Right kidney (tissue), 9 donors: ENCODE measurements at places on chromosomes 1 and 21.

GRCh38 chr21:14572204-14572780 is 26.2 kb upstream of the SAMSN1 start:
- no peak for DNase-seq

DNA sequence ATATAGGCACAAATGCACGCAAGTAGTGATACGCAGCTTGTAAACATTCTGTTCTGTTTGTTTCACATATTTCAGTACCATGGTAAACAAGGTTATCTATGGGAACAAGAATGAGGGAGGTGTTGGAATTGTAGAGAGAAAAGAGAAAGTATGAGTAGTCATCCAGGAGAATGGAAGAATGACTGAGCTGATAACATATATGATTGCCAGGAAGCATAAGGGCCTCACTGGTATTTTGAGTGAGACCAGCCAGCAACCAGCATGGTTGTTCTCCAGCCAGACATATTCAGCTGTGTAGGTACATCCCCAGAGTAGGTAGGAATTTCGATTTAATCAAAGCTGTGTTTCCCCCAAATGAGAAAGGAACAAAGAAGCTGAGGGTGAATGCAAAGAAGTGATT is 58.9 kb upstream of the ARTN start:
- no peak for DNase-seq

GRCh38 chr1:103362348-103363007 is 163.0 kb upstream of the RNPC3 start:
- no peak for DNase-seq

GRCh38 chr1:11948822-11949458 is 14.4 kb downstream of the PLOD1 start:
- no peak for DNase-seq

GRCh38 chr1:204262506-204263253 is 48.9 kb upstream of the GOLT1A start:
- no peak for DNase-seq

DNA sequence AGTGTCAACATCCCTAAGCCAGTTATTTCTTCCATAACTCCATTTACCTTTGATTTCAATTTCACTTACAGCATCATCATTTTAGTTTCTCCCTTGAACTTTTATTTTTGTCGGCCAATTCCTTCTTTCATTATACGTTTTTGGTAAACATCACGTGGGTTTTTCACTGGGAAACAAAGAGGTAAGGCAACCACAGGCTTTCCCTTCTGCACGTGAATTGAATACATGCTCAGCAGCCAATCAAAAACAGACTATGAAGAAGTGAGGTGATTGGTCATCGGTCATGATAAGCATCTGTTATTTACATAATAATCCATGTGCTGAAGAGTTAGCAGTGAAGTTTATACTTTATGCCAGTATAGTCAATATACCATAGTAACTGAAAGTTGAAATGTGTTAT is 98.7 kb downstream of the NCAM2 start:
- DNase-seq: no peak

DNA sequence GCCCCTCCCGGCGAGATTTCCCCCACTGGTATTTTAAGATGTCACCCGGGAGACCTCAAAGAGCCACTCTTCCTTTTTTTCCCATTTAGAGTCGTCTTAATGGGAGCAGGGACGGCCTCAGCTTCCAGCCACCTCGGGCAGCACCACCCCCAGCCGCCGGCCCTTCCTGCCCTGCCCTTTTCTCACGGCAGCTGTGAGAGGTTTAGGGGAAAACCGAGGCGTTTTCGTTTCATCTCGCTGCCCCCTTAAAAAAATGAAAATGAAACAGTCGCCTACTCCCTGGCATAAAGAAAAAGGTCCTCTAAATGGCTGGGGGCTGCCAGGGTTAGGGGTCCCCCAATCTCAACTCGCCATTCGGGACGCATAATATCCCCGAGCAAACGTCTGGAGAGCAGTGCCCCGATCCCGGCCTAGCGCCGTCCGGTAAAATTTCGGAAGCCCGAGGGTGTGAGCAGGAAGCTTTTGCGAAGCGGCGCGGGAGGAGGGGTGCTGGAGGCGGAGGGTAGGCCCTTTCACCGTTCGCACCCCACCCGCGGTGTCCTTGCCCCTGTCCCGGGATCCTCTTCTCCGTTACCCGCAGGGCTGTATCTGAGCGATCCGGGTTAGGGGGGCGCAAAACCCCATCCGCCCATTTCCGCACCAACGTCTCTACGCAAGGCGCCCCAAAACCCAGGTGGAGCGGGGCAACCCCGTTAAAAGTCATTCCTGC is 1.2 kb downstream of the RUNX3 start:
- peak; percentile 79 for DNase-seq
